ENCODE measurements at places on chromosomes 7 and 10.
A peak's percentile ranks its signal among the peaks of the same experiment; 100 is the strongest.

DNA sequence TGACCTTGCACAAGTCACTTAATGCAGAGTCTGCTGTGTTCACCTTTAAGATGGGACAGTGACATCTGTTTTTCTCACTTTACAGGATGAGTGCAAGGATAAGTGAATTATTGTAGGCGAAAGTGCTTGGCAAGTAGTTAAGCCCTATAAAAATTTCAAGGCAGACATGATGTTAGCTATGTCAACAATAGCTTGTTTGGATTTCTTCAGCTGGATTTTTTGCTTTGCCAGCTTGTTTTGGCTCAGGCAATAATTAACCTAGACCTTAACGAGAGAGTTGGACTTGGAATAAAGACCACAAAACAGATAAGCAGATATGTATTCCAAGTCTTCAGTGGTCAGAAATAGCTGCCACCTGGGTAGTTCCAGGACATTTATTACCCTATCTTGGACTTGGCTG is 255.2 kb downstream of the ARL4A start:
- DNase-seq: no peak

GRCh38 chr7:25628446-25628845 is 400.2 kb upstream of the NPVF start:
- DNase-seq: no peak

GRCh38 chr7:3697472-3697871 is 396.4 kb downstream of the SDK1 start:
- no peak for DNase-seq

- DNase-seq: no peak
These were observed 118.6 kb upstream of the BTBD16 start for GRCh38 chr10:122152544-122152943.

- DNase-seq: peak; percentile 57
These were observed 45.3 kb upstream of the PIK3AP1 start for GRCh38 chr10:96765406-96766240.

DNA sequence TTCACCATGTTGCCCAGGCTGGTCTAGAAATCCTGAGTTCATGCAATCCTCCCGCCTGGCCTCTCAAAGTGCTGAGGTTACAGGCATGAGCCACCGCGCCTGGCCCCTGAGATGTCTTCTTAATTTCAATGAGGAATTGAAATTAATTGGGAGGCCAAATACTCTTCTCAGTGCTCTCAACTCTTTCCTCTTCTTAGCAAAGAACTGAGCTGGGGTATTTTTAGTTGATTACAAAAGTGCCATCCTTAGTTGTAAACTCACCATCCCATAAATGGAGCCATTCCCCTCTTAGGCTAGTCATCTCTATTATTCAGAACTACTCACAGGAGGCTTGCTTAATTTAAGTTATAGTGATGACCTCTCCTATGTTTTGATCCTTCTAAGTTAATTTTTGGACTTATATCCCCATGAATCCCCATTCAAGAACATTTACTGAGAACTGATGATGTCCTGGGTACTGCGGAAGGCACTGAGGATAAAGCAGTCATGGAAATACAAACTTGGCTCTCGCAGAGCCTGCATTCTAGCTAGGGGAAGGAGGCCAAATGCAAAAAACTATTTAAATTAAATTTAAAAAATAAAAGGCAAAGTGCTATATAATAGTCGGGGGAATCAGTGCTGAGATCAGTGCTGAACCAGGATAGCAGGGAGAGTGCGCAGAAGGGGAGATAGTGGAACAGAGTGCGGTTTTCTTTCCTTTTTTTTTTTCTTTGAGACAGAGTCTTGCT is 145.3 kb downstream of the SFMBT2 start:
- no peak for DNase-seq

DNA sequence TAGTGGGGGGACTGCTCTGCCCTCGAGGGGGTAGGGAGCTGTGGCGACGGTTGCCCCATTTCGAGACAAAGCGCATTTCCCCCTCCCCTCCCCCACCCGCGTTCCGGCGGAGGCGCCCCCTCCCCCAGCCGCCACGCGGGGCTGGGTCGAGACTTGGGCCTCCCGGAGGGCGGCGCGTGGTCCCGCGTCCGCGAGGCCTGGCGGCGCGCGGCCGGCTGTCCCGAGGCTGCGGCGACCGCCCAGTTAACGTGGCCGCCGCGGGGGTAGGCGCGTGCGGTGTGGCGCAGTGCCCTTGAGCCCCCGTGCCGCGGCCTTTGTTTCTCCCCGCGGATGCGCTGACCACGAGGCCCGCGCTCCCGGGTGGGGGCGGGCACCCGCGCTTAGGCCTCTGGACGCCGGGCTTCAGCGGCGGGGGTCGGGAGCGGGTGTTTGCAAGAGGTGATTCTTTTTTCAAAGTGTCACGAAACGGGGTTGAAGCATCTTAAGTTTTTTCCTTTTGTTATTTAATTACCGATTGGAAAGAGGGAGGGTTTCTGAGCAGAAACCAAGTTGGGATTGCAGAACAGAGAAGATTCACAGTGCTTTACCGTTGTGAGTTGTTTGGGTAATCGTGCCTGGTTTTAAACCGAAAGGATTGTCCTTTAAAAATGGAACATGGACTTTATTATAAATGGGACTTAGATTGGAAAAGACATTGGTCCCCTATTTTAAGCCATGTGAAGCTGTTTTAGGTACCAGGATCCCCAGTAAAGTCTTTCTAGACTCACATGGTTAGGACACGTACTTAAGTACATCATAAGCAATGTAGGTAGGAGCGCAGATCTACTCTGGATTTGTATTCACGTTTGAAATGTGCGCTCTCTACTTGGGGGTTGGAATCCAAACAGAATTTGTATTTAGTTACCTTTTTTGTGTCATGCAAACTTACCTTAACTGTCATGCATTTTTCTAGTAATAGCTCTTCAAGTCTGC is 760 bp downstream of the CBX3 start:
- DNase-seq: peak; percentile 20

- DNase-seq: no peak
These were observed 55.3 kb downstream of the TBATA start for GRCh38 chr10:70729763-70730357.

DNA sequence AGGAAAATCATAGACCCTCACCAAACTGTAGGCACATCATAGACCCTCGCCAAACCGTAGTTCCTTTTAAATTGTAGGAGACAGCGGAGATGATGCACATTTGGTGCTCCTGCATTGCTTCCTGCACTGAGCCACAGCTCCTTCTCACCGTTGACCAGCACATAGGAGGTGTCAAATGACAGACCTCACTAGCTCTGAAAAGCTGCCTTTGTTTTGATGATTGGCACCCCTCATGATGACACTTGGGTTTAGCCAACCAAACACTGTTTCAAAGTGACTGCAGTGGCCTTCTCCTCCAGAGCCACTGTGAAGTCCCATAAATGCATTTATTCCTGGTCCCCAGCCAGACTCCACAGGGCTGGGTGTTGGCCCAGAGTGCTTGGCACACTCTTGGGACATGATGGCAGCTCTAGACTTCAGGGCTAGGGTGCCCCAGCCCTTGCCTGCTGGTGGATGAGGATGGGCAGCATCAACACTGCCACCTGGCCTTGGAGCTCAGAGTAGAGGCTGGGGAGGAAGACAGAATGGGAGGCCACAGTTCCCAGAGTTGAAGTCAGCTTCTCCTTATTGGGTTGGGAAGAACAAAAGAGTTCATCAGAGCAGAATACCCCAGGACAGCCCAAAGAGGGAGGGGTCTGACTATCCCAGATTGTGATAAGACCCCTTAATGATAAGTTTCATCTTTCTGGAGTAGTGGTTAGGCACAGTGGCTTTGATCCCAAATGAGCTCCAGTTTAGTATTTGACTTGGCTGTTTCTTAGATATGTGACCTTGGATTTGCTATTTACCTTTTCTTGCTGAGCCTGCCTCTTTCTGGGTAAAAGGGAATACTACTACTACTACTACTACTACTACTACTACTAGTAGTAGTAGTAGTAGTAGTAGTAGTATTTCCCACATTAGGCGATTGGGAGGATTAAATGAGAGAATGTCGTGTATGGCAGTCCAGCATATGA is 75.3 kb downstream of the MTPN start:
- DNase-seq: no peak

All from stimulated activated CD8-positive, alpha-beta memory T cell treated with anti-CD3 and anti-CD28 coated beads, Interleukin-4, amount 100 ng/mL, for 4 hours (primary cell).